ENCODE measurements at places on chromosomes 1 and 21. TPM values are rescaled to one million over a fixed set of nuclear protein-coding genes. Genes with fewer than 3 reads are reported as not detected.

- peaks cover 21% of the 10 kb centered on the region for H3K27me3 ChIP-seq
- no peak for DNase-seq
- H3K27ac ChIP-seq = no peak overlapping the region
These were observed 183.0 kb upstream of the RAB4A start for GRCh38 chr1:229087906-229088305.

DNA sequence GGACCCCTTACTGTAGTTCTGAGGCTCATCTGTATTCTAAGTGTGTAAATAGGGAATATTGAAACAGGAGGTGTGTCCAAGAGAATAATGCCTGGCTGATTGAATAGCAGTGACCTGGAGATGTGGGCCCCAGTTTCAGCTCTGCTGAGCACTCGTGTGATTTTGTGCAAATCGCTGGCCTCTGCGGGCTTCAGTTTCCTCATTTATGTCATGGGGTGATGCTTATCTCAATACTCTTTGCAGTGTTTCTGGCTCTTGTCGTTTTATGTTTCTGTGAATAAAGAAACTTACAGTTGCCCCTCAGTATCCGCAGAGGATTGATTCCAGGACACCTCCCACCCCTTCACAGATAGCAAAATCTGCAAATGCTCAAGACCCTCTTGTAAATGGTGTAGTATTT is 5.0 kb downstream of the COG2 start:
- peaks cover 20% of the 10 kb centered on the region for H3K36me3 ChIP-seq
- peaks cover 30% of the 10 kb centered on the region for H3K4me1 ChIP-seq
- DNase-seq = no peak

GRCh38 chr1:88204111-88204510 is 480.0 kb upstream of the PKN2 start:
- H3K27me3 ChIP-seq = no peaks in the 10 kb centered on the region
- no peaks in the 10 kb centered on the region for H3K4me1 ChIP-seq
- H3K36me3 ChIP-seq = no peaks in the 10 kb centered on the region

- no peak overlapping the region for H3K4me3 ChIP-seq
- peaks cover 27% of the 10 kb centered on the region for H3K4me1 ChIP-seq
- peaks cover 51% of the 10 kb centered on the region for H3K36me3 ChIP-seq
- H3K27me3 ChIP-seq = no peaks in the 10 kb centered on the region
- H3K27ac ChIP-seq = peak overlapping the region; percentile 39
- no peak for DNase-seq
These were observed 10.2 kb downstream of the DDI2 start for GRCh38 chr1:15627343-15627988.

DNA sequence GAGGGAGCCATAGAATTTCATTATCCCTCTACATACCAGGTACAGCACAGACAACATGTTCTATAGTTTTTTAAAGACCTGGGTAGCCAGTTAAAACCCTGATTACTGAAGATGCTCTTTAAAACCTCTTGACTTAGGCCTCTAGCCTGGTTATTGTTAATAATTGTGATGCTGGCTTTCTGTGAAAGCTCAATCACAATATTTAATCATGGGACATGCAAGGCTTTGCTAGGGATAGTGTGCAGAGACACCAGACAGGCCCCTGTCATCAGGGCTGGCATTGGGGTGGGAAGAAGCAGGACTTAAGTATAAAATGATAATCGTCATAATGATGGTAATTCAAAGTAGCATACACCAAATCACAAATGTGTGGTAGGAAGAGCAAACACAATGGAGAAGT is 274.4 kb downstream of the PTBP2 start:
- H3K4me3 ChIP-seq = no peak overlapping the region
- H3K27ac ChIP-seq = no peak overlapping the region
- H3K4me1 ChIP-seq = no peaks in the 10 kb centered on the region
- no peaks in the 10 kb centered on the region for H3K36me3 ChIP-seq

DNA sequence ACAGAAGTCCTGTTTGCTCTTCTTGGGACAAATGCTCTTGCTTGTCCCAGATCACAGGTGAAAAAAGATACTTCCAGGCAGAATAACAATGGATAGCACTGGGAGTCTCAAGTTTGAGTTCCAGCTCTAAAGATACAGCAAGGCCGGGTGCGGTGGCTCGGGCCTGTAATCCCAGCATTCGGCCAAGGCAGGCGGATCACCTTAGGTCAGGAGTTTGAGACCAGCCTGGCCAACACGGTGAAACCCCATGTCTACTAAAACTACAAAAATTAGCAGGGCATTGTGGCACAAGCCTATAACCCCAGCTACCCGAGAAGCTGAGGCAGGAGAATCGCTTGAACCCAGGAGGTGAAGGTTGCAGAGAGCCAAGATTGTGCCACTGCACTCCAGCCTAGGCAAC is 337.6 kb downstream of the SMYD3 start:
- H3K4me1 ChIP-seq = no peaks in the 10 kb centered on the region
- no peak overlapping the region for H3K27ac ChIP-seq
- no peaks in the 10 kb centered on the region for H3K36me3 ChIP-seq
- no peak for DNase-seq

GRCh38 chr1:213714645-213715044 is 273.1 kb upstream of the PROX1 start:
- no peak overlapping the region for H3K27ac ChIP-seq
- no peak for DNase-seq
- H3K4me1 ChIP-seq = peaks cover 2% of the 10 kb centered on the region
- H3K4me3 ChIP-seq = no peak overlapping the region
- no peaks in the 10 kb centered on the region for H3K27me3 ChIP-seq

GRCh38 chr1:211126622-211127021 is 7.3 kb downstream of the KCNH1 start:
- no peak overlapping the region for H3K27ac ChIP-seq
- no peaks in the 10 kb centered on the region for H3K4me1 ChIP-seq
- peaks cover 40% of the 10 kb centered on the region for H3K27me3 ChIP-seq

TAL1 gene
- not detected for total RNA-seq

HNRNPCL2 gene
- not detected for total RNA-seq

Data from activated CD4-positive, alpha-beta T cell treated with anti-CD3 and anti-CD28 coated beads, Interleukin-2, amount 10 ng/mL, durations not matched to agents 24 days and 14 days (primary cell).